ENCODE measurements at places on chromosomes 7 and 10. TPM values are rescaled to one million over a fixed set of nuclear protein-coding genes. Genes with fewer than 3 reads are reported as not detected.

GRCh38 chr10:19929506-19930140, 113.4 kb downstream of the PLXDC2 start:
- DNase-seq: no peak

DNA sequence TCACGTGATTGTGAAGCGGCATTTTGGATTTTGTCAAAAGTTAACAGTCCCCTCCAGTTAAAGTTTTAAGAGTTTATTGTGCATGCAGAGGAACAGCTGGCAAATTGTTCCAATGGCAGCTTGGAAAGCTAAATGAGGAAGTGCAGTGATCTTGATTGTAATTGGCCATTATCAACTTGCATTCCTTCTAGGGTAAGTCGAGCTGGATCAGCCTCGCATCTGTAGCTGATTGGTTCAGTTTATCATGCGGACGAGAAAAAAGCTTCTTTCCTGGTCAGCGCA, 566 bp downstream of the ZNF789 start:
- DNase-seq: no peak

DNA sequence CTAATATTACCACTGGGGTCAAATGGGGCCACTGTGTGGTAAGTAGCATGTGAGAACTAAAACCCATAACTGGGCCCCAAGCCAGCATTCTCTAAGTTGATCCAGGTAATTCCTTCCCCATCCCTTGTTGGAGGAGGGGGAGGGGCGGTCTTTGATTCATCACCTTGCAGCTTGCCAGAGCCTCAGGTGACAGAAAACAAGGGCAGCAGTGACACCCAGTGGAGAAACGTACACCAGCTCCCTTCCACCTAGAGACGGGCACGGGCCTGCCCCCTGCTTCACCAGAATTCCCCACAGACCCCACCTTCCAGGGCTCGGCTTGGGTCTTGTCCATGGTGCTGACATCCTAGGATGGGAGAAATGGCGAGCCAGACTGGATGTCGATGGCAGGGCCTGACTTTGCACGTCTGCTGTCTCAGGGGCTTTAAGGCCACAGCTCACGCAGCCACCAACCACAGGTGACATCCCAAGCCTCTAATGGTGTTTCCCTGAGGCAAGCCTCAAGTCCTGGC, 102.0 kb downstream of the STRA8 start:
- DNase-seq: no peak

- no peak for DNase-seq
These were observed 644.4 kb downstream of the KCNMA1 start for GRCh38 chr10:76993213-76993612.

- DNase-seq: no peak
These were observed 345.8 kb downstream of the KCNMA1 start for GRCh38 chr10:77291596-77292505.

DNA sequence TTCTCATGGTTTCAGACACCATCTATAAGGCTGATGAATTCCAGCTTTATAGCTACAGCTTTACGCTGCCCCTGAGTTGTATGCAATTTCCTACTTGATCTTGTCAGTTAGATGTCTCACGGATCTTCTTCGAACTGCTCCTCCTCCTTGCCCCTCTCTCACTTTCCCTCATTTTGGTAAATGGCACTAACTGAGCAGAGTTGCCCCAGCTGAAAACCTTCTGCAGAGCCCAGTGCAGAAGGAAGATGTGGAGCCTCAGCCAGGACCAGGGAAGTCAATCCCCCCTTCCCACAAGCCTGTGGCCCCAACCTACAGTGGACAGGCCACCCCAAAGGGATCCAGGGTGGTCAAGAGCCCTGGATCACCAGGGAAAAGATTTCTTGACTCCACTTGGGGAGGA, 49.0 kb upstream of the SEPHS1 start:
- no peak for DNase-seq

GRCh38 chr10:90604636-90605035, 253.2 kb downstream of the HTR7 start:
- no peak for DNase-seq

DNA sequence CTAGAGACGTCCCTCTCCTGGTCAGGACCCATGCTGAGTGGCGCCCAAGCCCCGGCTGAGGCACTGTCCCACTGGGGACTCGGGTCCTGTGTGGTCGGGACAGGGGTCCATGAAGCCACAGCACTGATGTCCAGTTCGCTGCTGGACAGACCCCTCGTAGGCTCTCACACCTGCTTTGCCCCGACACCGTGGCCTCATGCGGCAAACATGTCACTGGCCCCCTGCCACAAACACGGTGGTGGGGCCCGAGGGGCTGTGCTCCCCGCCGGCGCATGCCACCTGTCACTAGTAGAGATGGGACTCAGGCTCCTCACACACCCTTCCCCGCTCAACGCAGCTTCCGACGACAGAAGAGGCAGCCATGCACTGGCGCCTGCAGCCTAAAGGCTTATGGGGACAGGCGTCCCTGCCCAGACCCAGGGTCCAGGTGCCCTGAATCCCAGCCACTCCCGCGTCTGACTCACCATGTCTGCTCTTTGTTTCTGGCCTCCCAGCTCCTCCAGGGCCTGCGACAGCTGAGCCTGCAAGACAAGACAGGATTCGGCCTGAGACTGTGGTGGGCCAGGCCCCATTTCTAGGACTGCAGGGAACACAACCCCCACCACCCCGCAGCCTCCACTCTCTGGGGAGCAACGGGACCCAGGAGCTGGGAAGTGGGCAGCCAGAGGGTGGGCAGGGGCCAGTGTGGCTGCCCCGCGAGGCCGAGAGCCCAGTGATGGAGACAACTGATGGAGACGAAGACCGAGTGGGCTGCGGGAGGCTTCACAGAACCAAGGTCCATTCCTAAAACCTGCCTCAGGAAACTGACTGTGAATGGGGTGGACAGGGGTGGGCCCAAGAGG, 230.9 kb downstream of the MAD1L1 start:
- DNase-seq: no peak

DNA sequence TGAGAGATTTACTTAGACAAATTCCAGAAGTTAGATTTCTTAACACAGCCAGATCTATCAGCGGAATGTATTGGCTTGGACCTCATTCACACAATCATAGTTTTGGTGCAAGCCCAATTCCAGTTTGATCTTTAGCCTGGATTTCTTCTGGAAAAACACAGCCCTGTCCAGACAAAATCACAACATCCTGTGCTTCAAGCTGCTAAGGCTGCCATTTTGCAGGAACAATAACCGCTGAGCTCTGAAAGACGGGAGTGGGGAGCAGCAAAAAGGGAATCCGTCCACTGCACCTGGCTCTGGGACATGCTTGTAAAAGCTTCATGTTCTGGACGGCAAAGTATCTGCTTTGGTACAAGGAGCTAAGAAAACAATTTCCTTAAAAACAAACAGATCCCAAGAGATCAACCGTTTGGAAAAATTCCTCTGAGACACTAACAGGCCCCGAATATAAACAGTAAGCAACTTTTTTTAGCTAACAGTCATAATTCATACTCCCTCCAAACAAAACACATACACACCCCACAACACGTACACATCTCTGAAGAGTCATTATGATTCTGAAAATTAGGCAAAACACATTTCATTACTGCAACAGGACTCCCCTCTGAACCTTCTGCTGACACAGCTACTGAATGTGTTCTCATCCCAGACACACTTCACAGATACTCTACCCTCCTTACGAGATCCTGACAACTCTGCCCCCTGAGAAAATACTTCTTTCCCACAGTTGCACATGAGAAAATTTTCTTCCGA, 32.4 kb downstream of the ITIH5 start:
- no peak for DNase-seq

- DNase-seq: no peak
These were observed 44.3 kb downstream of the INSYN2A start for GRCh38 chr10:127151981-127152699.

GRCh38 chr10:520402-520787, 169.1 kb downstream of the DIP2C start:
- DNase-seq: no peak

DNA sequence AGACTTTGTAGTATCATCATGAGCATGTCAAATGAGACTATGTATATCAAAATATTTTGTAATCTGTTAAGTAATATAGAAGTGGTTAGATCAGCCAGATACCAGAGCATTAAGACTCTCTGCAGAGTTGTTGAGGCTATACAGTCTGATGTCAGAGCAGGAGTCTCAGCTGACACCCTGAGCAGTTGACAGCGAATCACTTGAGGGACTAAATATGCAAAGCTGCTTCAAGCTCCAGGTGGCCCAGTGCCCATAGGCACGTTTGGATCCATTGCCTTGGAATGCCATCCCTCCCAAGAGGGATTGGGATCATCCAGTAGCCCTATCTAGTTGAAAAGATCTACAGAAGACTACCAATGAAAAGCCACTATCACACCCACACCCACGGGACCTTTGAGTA, 210.2 kb downstream of the TAX1BP1 start:
- no peak for DNase-seq

DNA sequence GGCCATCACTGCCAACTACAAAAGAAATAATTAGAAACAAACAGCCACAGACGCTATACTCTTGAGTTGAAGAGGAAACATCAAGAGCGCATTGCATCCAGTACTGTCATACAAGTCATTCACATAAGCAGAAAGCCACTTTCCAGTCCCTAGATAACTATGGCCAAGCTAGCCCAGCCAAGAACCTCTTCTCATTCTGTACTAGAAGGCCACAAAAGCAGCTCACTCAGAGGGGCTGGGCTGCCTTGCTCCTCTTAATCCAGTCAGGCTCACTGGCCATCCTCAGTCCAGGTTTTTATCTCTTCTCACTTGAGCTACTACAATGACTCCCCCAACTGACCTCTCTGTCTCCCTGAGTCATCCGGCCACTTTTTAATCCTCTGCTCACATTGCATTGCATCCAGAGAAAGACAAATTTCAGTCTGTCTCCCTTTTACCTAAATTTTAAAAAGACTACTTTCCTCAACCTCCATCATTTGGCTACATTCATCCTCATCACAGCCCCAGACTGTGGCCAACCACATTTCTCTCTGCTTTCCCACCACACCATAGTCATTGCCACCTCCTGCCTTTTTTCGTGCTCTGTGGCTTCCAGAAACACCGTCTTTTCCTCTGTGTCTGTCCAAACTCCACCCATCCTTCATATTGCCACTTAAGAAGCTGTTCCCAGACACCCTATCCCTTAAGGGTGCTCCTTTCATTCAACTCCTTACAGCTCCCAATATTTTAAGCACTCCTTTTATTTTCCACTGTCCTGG, 25.0 kb downstream of the PPP1R3C start:
- DNase-seq: no peak

GRCh38 chr10:75540357-75540966, 109.0 kb downstream of the LRMDA start:
- DNase-seq: no peak

The PAPOLB gene
- total RNA-seq: not detected

The AKR1C8 gene
- total RNA-seq: not detected

The SORBS1 gene
- total RNA-seq: 0.92 TPM

The PCDH15 gene
- not detected for total RNA-seq

The SLC16A9 gene
- total RNA-seq: 0.31 TPM

The DOCK1 gene
- total RNA-seq: 0.16 TPM

All from CD8-positive, alpha-beta memory T cell (primary cell).